Endothelial cell of umbilical vein (primary cell): ENCODE measurements at places on chromosomes 2 and 18. TPM values are rescaled to one million over a fixed set of nuclear protein-coding genes. Genes with fewer than 3 reads are reported as not detected.

Gene CHN1
- total RNA-seq = 23.3 and 29.0 TPM in 2 replicates

Gene REG1A
- not detected in 2 replicates for total RNA-seq

Gene SKOR2
- not detected in 2 replicates for total RNA-seq

GRCh38 chr2:95342556-95343320, 45.6 kb downstream of the KCNIP3 start:
- no peak for DNase-seq

- DNase-seq = no peak
Observed at GRCh38 chr2:129737660-129738527, 241.6 kb upstream of the RAB6C start.

Gene GPR155
- 1.5 and 1.7 TPM in 2 replicates for total RNA-seq

Gene MXD1
- 10.6 and 11.7 TPM in 2 replicates for total RNA-seq

DNA sequence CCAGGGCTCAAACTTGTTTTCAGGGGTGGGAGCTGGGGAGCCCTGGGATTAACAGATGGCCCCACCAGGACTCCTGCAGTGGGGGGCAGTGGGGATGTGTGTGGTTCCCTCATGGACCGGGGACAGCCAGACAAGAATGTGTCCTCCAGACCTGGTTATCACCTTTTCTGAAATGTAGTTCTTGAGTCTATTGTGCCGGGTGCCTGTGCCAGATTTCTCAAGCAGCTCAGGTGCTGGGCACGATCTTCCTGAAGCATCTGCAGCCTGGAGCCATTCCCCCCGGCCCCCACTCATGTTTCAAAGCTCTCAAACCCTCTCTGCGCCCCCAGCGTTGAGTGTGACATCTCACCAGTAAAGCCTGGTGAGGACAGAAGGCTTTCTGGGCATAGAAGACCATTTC, 48.4 kb upstream of the HAAO start:
- DNase-seq = no peak

DNA sequence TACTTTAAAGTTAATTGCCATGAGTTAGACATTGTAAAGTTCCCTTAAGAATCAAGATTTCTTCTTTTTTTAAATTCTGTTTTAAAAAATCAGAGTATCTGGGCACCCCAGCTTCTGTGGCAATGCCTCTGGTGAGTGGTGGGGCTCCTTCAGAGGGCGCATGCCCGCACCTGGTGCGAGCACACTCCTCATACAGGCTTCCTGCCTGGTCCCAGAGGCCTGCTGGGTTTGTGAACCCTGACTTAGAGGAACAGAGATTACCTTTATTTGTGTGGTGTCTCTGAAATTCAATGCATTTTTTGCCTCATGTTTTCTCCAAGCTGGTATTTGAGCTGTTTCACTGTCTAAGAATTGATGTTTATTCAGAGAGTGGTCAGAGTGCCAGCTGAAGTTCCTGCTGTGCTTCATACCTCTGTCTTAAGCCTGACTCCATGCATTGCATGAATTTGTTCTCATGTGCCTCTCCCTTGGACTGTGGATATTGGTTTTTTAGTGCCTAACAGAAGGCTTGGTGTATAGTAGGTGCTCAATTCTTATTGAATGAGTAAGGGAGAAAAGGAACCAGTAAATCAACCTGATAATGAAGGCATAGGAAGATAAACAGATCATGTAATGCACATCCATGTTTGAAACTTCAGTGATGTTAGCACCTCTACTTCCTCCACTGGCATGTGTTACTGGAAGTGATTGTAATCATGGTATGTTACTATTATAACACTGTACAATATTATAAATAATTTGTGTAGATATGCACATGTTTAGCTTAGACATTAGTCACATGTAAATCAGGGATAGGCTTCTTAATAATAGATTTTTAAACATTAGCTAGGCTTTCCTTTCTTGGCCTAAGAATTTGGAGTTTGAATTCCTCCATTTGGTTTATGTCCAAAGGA, 29.0 kb downstream of the PHLPP1 start:
- DNase-seq = no peak

GRCh38 chr18:50559752-50560680, at the start of gene MAPK4:
TSS of gene MAPK4 (plus strand) at chr18:50560087. CDS start at chr18:50663959, 103,872 bp downstream.
- DNase-seq = no peak

DNA sequence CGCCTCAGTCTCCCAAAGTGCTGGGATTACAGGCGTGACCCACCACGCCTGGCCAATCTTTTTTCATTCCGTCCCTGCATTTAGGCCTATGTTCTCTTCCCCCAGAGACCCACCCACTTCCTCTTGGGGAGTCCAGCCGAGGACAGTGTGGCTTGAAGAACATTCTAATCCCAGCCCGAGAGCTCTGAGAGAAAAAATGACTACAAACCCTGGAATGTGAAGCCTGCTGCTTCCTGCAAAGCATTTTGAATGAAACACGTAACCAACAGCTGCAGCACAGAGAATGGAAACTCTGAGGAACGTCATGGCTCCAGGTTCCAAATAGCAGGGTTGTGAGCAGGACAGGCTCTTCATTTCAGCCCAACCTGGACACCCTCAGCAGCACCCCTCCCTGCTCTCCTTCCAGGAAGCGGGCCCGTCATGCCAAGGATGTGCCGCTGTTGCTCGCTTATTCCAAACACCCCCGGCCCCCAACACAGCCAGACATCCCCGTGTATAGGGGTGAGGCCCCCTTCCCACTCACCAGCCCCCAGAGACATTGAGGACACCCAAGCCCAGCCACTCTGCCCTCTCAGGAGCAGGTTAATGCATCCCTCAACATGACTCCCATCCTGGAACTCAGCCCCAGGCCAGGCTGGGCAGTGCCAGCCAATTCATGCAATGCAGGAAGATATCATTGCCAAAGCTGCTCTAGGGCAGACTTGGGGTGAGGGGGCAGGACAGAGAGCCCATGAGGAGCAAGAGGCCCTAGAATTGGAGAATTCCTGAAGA, 139.8 kb downstream of the ZFP36L2 start:
- DNase-seq = peak; percentile 96

Gene TRIM43
- not detected in 2 replicates for total RNA-seq

Gene ZNF396
- total RNA-seq = 0.44 and 0.72 TPM in 2 replicates

Gene CFAP221
- not detected in 2 replicates for total RNA-seq

DNA sequence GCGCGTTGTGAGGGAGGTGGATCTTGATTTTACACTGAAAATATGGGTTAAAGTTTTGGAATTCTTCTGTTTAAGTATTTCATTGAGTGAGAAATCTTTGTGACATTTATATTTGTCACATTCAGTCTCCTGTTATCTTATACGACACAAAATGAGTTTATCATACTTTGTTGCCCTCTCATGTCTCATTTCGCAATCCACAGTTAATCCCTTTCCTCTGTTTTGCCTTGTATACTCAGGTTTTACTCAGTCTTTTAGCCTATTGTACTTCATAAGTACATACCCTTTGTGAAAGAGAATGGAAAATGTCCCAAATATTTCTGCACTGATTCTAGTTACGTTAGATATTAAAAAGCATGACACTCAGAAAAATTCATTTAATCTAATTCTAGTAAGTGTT, 142.7 kb downstream of the ATP9B start:
- no peak for DNase-seq
